HuH-7.5 (cell line): ENCODE measurements at places on chromosomes 5 and 9.

GRCh38 chr5:176639981-176640380 lies 7.3 kb upstream of the TSPAN17 start:
- no peak for DNase-seq

DNA sequence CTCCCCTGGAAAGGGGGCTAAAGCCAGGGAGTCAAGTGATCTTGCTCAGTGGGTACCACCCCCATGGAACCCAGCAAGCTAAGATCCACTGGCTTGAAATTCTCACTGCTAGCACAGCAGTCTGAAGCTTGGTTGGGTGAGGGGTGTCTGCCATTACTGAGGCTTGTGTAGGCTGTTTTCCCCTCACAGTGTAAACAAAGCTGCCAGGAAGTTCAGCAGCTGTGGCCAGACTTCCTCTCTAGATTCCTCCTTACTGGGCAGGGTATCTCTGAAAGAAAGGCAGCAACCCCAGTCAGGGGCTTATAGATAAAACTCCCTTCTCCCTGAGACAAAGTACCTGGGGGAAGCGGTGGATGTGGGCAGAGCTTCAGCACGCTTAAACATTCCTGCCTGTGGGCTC lies 17.1 kb upstream of the EPB41L4A start:
- DNase-seq: no peak

- DNase-seq: no peak
Observed at GRCh38 chr5:103590221-103590620, 27.6 kb upstream of the NUDT12 start.

- no peak for DNase-seq
Observed at GRCh38 chr9:104836767-104837166, 72.8 kb downstream of the NIPSNAP3B start.
